ENCODE measurements at places on chromosomes 1 and 21. TPM values are rescaled to one million over a fixed set of nuclear protein-coding genes. Genes with fewer than 3 reads are reported as not detected.
A peak's percentile ranks its signal among the peaks of the same experiment; 100 is the strongest.

OR6K2 gene
- total RNA-seq, result not detected

GRCh38 chr1:234841710-234842231 is 231.8 kb upstream of the IRF2BP2 start:
- DNase-seq, result no peak

DNA sequence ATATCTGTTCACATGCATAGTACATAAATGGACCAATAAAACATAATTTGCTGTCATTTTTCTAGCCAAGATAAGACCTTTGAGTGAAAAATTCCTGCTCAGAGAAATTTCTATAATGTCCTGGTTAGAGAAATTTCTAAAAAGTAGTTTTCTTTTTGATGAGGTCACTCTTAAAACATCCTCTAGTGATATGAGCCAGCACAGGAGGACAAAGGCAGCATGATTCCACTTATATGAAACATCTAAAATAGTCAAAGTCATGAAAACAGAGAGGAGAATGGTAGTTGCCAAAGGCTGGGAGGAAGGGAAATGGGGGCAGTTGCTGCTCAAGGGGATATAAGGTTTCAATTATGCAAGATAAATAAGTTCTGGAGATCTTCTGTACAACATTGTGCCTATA is 239.4 kb downstream of the BACH1 start:
- DNase-seq, result no peak

- DNase-seq, result peak; percentile 72
These were observed 18.1 kb downstream of the GPR157 start for GRCh38 chr1:9110669-9111356.

DNA sequence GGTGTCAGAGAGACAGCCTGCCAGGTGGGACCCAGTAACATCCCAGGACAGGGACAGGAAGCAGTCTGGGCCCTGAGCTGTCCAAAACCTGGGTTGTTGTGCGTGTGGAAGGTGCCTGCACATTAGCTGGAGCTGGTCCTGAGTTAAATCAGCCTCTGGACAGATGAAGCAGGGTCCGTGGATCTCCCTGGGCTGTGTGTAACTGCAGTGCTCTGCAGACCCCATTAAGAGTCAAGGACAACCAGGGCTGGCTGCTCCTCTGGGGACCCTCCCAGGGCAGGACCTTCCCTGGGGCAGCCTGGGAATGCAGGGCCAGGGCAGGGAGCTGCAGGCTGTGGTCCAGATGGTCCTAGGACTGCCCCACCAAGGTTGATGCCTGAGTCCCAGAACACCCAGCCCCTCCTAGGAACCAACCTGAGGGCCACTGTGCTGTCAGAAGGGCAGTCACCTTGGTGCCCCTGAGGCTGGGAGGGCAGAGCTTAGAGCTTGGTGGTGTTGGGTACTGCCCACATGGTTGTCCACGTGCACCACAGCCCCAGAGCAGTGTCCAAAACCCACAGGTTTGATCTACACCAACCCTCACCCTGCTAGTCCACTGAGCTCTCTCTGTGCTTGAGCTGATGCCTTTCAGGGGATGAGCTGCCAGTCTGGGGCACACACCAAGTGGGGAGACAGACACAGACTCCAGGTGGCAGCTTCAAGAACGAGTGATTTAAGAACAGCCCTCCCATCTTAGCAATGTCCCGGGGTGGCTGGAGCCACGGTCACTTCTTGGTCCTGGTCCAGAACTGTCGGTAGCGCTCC is 2.9 kb downstream of the MRPL55 start:
- no peak for DNase-seq

DNA sequence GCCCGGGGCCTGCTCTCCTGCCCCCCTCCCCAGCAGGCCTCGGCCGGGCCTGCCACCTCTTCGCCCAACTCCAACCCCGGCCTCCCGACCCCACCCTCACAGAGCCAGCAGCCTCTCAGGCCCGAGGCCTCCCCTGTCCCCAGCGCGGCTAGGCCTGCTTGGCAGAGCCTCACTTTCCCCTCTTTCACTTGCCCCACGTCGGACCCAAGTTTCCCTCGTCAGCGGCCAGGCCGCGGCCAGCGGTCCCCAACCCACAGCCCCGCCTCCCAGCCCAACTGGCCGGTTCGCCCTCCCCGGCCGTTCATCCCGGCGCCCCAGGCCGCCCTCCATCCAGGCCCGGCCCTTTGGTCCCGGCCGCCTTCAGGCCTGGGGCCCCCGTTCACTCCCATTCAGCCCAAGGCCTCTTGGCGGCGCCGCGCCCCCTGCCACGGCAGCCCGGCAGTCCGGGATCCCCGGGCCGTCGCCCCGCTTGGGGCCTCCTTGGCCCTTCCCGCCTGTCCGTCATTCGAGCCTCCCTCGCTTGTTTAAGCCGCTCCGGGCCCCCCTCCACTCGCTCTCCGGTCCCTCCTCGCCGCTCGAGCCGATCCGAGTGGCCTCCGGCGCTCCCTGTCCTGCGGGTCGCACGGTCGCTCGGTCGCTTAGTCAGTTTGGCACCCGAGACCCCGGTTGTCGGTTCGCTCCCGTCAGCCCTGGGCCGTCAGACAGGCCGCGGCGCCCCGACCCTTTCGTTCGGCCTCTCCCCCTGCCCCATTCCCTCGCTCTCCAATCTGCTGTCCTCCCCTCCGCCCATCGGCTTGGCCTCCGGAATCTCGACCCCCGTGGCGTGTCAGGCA is 1.4 kb downstream of the LRRC41 start:
- DNase-seq, result peak; percentile 27

All from G401 (cell line).